ENCODE measurements at places on chromosomes 5 and 9.
A peak's percentile ranks its signal among the peaks of the same experiment; 100 is the strongest.

- peak; percentile 76 for DNase-seq
These were observed at the start of gene ADAM19 for GRCh38 chr5:157575381-157576020. TSS of gene ADAM19 (minus strand) at chr5:157575775. CDS start at chr5:157575696, 79 bp downstream.

GRCh38 chr5:163915481-163915961 is 410.1 kb downstream of the MAT2B start:
- DNase-seq: peak; percentile 21

- no peak for DNase-seq
These were observed 32.5 kb downstream of the GLT6D1 start for GRCh38 chr9:135606885-135607259.

DNA sequence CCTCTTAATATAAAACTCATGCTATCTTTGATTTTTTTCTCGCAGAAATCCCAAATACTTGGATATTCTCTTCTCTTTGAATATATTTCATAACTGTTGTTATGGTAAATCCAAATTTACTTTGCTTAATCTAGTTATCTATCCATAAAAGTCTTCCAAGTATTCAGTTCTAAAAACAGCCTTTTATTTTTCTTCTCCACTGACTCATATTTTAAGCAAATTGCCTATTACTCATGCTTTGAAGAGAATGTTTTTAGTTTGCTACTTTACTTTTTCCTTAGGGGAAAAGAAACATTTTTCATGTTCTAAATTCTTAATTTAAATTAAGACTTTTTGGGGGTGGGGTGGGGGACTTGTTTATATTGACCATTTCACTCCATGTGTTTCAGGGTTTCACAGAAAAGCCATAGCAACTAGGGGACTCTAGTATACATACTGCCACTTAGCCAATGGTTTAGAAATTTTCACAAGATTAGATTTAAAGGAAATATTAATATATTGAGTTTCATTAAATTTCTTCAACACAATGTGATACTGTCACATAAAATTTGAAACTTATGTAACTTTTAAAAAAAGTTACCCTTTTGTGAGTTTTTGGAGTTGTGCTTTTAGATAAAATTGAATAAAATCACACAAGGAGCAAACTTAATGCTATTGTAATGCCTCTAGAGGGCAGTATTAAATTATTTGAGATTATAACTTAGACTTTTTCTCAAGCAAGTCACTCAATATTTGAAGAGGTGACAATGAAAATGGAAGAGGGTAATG is 545.8 kb upstream of the ARRDC3 start:
- DNase-seq: peak; percentile 10

DNA sequence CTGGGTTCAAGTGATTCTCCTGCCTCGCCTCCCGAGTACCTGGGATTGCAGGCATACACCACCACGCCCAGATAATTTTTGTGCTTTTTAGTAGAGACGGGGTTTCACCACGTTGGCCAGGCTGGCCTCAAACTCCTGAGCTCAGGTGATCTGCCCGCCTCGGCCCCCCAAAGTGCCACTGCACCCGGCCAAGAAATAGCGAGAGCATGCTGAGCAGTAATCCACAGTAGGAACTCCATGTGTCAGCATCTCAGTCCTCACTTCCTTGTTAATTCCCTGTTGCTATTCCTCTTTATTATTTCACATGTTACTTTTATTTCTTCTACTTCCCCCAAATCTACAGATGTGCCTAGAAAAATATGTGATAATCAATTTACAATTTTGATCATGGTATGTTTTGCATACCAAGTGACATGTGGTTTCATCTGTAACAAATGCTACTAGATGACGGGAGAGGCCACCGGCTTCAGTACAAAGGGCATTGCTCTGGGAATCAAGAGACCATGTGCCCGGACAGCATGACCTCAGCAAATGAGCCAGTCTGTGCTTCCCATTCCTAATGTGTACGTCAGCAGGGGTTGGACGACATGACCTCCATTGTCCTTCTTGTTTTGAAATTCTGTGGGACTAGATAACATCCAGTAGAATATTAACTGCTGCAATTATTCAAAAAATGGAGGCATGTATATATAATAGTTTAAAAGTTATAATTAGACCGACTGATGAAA is 61.6 kb downstream of the FNBP1 start:
- DNase-seq: no peak
